Stimulated activated CD4-positive, alpha-beta T cell treated with anti-CD3 and anti-CD28 coated beads, Interleukin-15, amount 100 ng/mL, for 1 hour (primary cell): ENCODE measurements at places on chromosomes 1 and 21.

- DNase-seq: no peak
Observed at GRCh38 chr1:153973525-153973924, 3.9 kb downstream of the JTB start.

GRCh38 chr1:109806733-109807400, 43.1 kb upstream of the EPS8L3 start:
- DNase-seq: no peak

GRCh38 chr1:185864889-185865517, 130.8 kb downstream of the HMCN1 start:
- DNase-seq: no peak

GRCh38 chr1:88935522-88936222, 44.3 kb upstream of the GTF2B start:
- no peak for DNase-seq

DNA sequence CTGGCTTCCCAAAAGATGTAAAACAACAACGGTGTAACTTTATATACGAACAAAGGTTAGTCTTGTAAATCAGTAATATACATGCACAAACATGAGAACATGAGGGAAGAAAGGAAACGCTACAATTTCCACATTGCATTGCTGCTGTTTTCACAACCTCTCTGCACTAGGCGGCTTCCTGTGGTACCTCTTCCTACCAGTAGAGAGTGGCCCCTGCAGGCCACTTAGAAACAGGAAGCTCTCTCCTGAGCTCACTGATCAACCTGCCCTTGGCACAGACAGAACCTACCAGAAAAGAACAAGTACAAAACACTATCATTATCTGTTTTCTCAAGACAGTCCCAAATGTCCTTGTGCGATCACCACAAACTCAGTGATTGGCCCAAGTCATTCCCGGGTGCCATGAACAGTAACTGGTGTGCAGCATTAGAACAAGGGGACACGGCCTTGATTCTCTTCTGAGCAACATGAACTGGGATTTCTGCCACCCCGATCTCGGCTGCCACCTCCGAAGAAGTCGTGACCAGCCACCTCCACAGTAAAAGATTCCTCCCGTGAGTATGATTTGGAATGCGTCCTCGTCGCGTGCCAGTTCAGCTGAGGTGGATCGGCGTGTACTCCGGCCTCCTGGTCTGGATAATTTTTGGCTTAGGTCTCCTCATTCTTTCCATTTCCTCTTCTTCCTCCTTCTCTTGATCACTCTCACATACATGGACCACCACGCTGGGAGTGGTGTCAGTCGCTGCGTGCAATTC, 5.7 kb upstream of the KCNE1 start:
- no peak for DNase-seq

DNA sequence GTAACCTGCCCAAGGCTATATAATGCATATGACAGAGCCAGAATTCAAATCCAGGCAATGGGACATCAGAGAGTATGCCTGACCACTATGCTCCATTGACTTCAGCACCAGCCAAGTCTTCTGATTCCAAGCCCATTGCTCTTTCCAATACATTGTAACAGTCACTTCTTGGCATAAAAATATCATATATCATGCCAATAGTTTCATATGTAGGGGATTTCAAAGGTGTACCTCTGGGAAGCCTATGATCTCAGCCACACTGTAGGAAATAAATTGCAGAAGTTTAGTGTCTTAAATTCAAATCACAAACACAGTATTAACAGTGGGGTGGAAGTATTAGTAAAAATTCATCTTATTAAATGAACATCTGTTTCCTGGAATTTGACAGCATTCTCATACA, 30.0 kb upstream of the ROR1 start:
- no peak for DNase-seq

GRCh38 chr21:16308269-16308668, 578.5 kb downstream of the USP25 start:
- DNase-seq: no peak

DNA sequence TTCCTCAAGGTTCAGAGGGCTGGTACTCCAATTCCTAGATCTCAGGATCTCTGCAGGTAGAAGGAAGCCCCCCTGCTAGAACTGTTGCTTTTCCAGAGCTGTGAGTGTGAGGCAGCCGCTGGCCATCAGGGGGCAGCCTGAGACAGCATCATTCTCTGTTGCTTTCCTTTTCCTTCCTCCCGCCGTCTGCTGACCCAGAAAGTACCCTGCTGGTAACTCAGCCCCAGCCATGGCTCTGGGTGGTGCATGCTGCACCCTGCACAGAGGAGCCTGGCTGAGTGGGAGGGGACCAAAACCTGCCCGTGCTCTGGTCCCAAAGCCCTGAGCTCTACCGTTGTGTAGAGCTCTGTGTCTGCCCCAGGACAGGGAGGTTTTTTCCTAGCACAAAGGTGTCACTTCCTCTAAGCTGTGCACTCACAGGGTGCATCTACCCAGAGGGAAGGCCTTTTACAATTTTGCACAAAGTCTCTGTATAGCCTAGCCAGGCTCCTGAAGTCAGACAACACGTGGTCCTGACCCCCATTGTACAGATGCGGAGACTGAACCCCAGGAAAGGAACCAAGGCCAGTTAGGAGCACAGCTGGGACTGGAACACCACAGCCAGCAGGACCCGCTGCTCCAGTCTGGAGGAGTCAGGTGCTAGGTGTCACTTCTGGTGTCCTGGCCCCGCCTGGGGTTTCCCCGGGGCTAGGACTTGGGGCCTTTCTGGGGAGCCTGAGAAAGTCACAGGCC, 5.6 kb upstream of the FAM131C start:
- DNase-seq: peak; percentile 40
